ENCODE measurements at places on chromosomes 7 and 10.

DNA sequence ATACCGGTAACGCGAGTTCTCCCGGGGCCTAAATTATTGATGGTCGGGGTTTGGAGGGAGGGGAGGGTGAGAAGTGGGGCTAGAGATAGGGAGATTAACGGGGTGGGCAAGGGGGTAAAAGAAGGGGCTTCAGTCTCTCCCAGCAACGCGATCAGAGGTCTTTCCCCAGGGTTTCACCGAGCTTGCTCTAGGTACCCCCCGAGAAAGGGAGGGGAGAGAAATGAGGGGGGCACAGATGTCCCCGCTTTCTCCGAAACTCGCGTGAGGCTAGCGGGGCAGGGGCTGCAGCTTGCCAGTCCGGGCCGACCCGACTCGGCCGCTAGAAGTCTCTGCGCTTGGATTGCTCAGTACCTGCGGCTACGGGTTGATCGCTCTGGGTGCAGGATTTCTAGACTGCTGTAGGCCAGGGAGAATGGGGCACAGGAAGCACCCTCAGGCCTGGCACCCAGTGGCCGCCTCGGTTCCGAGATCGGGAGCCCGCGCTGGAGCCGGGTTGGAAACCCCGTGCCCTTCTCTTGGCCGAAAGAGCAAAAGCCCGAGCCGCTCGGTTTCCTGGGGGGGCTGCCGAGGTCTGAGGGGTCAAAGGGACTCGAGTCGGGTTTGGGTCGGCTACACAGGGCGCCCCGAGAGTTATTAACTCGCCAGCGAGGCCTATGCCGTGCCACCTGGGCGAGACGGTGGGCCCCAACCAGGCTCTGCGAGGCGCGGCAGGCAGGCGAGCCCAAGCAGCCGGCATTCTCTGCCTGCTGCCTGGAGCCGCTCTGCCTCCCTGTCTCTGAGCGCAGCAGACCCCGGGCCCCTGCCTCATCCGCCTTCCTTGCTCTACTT lies 3.1 kb downstream of the PAX2 start:
- DNase-seq = no peak

GRCh38 chr10:12800302-12800701 lies 201.2 kb downstream of the CCDC3 start:
- DNase-seq = no peak

- DNase-seq = no peak
Measured at GRCh38 chr7:139431459-139431858, 52.0 kb downstream of the KLRG2 start.

DNA sequence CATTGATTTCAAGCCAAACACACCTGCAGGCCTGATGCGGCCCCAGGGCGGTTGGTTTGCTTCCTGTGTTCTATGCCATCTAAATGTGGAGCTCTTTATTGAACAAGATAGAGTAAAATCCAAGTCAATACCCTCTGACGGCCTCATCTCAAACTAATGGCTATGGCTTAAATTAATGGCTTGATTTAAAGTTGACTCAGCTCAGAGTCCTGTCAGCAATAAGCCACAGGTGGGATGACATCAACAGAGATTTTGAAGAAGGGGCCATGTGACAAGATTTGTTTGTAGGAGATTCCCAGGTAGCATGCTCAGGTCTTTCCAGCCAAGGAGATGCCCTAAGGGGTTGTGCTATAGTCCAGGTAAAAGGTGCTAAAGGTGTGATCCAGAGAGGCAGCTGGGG lies 66.7 kb upstream of the ZNF32 start:
- no peak for DNase-seq

GRCh38 chr7:101922631-101923601 lies 105.5 kb downstream of the CUX1 start:
- DNase-seq = no peak

DNA sequence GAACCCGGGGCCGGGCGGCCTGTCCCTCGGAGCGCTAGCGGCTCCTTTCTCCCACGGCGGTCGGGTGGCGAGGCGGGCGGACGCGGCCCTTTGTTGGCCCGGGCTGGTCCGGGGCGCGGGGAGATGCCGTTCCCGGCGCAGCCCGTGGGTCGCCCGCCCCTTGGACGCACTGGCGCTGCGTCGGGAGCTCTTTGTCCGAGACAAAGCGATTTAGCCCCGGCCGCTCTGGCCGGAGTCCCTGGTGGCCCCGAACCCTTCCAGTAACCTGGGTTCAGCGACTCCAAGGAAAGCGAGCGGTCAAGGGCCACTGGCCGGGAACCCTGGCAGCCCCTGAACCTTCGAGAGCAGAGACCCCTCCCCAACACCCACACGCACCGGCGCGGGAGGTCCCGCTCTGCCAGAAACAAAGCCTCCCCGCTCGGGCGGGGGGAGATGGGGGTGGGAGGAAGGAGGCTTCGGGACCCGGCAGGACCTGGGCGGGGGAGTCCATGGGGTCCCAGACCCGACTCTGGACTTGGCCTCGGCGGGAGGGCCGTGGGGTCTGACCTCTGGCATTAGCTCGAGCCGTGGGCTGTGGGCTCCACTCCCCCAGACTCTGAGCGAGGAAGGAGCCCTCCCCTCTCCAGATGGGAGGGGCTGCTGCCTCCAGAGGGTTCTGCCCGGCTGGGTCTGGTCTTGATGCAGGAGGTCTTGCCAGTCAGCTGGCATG lies 836 bp downstream of the DPYSL4 start:
- no peak for DNase-seq

DNA sequence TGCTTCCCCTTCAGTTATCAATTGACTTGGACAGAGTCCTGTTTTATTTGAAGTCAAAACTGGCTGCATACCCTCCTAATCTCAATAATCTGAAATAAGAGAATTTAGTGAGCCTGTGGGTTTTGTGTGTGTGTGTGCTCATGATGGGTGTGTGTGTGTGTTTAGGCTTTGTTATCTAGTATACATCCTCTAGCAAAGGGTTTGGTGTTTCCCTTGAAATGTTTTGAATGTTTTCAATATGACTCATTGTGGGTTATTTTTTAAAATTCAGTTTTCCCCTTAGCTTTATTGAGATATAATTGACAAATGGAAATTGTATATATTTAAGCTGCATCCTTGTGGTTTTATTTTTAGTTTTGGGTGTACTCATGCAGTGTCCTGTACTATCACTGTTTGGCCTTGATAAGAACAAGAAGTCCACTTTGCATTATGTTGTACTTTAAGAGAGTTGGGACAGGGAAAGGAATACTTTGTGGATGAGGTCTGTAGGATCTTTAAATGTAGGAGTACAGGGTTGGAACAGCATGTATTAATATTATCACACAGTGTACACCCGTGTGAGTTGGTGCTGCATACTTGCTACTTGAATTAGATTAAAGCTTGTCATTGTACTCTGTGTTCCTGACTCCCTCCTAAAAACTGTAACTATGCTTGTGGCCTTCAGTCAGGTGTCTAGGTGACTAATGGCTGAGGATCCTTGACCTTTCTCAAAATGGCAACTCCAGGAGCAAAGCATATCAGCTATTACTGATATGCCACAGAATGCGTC lies 58.3 kb downstream of the VCL start:
- no peak for DNase-seq

DNA sequence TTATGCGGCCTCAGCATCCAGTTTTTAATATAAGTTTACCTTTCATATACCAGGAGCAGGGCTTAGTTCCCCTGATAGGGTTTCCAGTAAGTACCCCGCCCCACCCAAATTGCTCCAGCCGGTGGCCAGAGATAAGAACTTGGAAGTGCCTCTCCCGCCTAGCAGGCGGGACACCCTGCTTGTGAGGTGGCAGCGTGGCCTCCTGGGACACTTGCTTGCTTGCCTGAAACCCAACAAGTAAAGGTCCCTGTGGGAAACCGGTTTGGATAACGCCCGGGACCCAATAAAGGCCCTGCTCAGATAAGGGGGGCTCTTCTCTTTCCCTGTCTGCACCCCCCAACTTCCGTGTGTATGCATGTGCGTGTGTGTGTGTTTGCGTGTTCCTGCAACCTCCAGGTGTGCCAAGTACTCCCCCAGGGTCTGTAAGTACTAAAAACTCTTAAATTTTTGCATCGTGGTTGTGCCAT lies 154.3 kb downstream of the ARHGAP21 start:
- DNase-seq = no peak

- no peak for DNase-seq
Measured at GRCh38 chr7:43449577-43449976, 133.3 kb upstream of the STK17A start.

Measured in NCI-H510A treated with DMSO at 0.1 percent for 48 hours (cell line).